Ovary (tissue), 10 donors: ENCODE measurements at places on chromosomes 16 and 17.
A peak's percentile ranks its signal among the peaks of the same experiment; 100 is the strongest.

GRCh38 chr16:86198206-86199118 is 299.5 kb downstream of the IRF8 start:
- no peak for DNase-seq

DNA sequence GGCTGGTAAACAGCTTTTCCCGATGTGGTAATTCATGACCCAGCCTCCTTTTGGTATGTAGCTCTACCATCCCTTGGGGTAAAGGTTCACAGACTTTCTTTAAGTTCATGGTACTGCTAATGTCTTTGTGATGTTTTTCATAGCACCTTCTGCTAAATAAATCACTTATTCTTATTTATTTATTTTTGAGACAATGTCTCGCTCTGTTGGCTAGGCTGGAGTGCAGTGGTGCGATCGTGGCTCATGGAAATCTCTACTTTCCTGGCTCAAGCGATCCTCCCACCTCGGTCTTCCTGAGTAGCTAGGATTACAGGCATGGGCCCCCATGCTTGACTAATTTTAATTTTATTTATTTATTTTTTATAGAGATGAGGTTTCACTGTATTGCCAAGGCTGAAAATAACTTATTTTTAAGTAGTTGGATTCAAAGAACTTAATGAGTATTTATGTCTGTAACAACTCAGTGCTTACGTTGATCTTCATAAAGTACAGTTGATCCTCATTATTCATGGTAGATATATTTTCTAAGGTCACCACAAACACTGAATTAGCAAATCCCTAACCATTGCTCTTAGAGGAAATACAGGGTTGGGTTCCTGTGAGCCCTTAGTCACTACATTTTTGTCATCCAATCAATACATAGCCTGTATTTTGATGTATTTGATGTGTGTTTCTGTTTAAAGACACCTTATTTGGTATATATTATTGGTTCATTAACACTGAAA is 97.1 kb downstream of the SHISA9 start:
- no peak for DNase-seq

GRCh38 chr16:23080329-23080728 is 68.9 kb downstream of the USP31 start:
- no peak for DNase-seq

GRCh38 chr17:32279891-32280716 is 14.5 kb downstream of the RHBDL3 start:
- DNase-seq = no peak

- DNase-seq = no peak
Measured at GRCh38 chr16:8130197-8130596, 460.1 kb downstream of the TMEM114 start.

DNA sequence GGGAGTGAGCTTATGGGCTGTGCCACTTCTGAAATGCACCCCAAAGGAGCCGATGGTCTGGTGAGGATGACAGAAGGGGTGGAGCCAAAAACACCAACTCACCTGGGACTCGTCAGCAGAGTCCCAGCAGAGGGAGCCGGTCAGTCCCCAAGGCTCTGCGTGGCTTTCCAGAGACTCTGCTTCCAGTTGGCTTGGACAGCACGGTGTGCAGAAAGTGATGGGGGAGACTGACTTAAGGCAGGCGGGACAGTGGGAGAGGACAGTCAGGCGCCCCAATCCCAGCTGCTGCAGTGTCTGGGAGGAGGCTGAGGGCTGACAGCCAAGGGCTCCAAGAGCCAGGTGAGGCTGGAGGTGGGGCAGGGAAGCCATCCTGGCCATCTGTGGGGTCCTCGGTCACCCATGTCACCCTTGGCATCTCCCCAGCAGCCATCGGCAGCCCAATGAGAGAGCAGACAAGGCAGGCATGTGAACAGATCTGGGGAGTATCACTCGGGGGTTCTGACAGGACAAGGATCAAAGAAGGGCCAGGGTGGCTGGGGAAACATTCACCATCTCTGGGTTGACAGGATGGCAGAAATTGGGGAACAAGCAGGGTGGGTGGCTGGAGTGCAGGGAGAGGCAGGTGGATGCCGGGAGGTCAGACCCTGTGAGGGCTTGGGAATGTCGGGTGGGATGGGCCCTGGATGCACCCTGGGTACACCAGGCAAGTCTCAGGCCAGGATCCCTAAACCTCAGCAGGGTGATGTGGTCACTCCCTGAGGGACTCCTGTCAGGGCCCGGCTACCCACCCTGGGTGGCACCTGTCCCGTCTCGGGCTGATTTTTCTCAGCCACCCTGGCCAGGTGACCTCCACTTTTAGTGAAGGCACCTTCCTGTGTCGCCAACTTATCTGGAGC is 8.9 kb upstream of the KRTAP17-1 start:
- no peak for DNase-seq

DNA sequence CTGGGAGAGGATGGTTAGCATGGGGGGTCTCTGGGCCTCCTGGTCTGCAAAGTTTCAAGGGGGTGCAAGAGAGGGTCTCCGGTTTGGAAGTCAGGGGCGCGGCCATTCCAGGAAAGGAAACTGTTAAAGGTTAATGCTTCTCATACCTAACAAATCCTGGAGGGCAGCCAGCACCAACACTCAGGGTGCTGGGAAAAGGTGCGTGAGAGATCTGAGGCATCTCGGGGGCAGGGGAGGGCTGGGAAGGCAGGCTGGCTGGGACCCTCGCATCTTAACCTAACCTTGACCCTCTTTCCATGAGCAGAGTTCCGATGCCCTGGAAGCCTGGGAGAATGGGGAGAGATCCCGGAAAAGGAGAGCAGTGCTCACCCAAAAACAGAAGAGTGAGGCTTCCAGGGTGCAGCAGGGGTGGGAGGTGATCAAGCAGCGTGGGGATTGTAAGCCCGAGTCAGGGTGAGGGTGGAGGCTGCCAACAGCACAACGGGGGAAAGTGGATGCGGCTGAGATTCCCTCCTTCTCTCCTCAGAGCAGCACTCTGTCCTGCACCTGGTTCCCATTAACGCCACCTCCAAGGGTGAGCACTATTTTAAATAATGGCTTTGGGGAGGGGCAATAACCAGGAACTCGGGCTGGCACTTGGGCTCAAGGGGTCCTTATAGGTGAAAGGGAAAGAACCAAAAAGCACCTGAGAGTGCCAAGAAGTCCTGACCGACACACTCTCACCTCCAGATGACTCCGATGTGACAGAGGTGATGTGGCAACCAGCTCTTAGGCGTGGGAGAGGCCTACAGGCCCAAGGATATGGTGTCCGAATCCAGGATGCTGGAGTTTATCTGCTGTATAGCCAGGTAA is 996 bp downstream of the TNFSF13 start:
- DNase-seq = peak; percentile 48

- no peak for DNase-seq
Measured at GRCh38 chr16:54952195-54952594, 21.5 kb downstream of the IRX5 start.

GRCh38 chr17:59637611-59638310 is 18.1 kb downstream of the CLTC start:
- no peak for DNase-seq

DNA sequence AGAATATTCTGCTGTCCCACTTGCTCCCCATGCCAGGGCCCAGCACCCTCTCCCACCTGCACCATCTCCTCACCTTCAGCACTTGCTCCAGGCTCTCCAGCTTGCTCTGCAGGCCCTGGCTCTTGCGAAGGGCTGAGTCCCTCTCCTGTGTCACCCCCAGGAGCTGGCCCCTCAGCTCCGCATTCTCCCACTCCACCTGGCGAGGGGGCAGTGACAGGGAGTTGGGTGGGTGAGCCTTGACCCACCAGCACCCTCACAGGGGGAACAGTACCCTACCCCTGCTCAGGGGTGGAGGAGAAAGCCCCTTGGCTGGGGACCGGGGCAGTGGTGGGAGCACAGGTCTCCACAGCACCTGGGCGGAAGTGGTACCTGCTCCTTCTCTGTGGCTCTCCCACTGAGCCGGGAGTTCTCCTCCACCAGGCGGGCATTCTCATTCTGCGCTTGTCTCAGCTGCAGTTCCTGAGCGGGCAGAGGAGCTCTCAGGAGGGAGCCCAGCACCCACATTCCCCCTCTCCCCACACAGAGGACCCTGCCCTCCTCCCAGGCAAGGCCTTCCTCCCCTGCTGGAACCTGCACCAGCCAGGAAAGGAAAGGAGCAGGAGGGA is 5.9 kb downstream of the TSPOAP1 start:
- no peak for DNase-seq

GRCh38 chr16:29756654-29757053 is 10.9 kb upstream of the C16orf54 start:
- DNase-seq = no peak

DNA sequence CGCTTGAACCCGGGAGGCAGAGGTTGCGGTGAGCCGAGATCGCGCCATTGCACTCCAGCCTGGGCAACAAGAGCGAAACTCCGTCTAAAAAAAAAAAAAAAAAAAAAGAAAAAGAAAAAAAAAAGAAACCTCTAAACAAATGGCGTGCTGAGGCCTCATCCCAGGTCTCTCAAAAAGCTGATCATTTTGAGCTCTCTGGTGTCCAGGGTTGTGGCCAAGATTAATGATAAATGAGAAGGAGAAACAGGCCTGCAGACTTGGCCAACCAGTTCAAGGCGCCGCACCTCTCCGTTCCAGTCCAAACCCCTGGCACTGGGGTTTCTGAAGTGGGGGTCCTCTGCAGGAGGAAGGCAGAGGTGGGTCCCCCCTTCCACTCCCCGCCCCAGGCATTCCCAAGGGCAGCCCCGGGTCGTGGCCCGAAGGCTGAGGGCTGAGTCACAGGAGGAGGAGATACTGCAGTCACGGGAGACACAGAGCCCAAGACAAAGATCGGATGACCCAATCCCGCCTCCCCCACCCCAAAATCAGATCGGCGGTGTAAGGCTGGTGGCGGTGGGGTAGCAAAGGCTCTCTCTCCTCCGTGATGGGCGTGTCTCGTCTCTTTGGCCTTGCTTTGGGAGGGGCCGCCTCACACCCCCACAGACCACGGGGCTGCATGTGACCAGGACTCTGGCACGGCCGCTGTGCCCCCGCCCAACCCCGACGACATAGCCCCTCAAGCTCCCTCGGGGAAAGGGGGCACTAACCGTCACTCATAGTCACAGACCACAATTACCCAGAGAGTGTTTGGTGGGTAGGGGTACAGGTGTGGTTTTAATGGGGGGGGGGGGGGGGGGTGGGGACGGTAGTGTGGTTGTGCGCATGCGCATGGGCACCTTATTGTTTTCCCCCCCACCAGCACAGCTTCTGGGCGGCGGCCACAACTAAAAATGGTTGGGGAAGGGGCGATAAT is 1.1 kb downstream of the VAT1 start:
- peak; percentile 83 for DNase-seq

GRCh38 chr16:649631-650030 is 466 bp downstream of the WDR90 start:
- no peak for DNase-seq

DNA sequence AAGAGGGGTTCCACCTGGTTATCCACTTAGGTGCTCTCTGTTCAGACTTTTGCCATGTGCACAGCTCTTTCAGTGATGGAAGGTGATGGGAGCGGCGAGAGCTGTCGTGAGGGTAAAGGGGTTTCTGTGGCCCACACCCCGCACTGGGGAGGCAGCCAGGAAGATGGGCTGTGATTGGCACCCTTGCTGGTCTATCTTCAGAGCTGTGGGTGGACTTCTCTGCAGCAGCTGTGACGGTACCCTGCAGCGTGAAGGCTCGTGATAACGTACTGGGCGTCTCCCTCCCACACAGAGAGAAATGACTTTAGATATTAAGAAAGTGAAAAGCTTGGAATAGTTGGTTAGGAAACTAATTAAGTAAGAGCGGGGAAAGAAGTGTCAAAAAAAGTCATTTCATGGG is 45.8 kb downstream of the MPRIP start:
- no peak for DNase-seq

GRCh38 chr17:77210946-77211541 is 70.3 kb downstream of the SEC14L1 start:
- no peak for DNase-seq

DNA sequence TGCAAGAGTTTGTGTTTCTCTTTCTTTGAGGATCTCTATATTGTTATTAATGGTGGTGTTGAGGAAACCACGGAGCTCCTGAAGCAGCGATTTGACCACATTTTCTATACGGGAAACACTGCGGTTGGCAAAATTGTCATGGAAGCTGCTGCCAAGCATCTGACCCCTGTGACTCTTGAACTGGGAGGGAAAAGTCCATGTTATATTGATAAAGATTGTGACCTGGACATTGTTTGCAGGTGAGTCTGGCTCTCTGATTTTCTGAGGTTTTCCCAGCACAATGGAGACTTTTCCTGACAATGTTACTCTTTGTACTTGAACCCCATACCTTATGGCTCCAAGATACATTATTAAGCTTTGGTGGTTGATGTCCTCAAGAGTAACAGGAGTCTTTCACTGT is 7.8 kb downstream of the ALDH3A2 start:
- no peak for DNase-seq

- DNase-seq = no peak
Measured at GRCh38 chr16:85699628-85700027, 10.9 kb upstream of the GINS2 start.

- DNase-seq = peak; percentile 91
Measured at GRCh38 chr17:15262291-15263205, 2.6 kb downstream of the PMP22 start.

- DNase-seq = no peak
Measured at GRCh38 chr17:62614142-62614541, 13.3 kb upstream of the MRC2 start.

GRCh38 chr16:58219432-58219831 is 21.5 kb upstream of the CSNK2A2 start:
- DNase-seq = no peak

GRCh38 chr17:65977041-65977440 is 214.9 kb downstream of the CEP112 start:
- DNase-seq = no peak

DNA sequence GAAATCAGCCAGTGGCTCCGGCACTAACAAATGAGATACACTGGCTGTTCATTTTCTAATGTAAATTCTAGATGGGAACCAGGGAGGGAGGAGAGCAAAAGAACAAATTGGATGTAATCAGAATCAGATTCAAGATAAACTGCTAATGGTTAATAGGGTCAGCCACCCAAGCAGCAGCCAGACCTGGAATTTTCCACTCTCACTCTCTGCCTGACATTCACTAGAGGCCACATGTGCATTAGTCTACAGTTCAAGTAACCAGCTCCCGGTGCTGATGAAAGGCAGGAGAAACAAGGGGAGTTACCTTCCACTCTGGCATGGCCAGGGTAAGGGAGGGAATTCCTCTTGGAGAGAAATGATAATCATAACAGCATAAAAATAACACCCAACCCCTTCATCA is 597.7 kb downstream of the TOX3 start:
- DNase-seq = no peak

- DNase-seq = no peak
Measured at GRCh38 chr16:16120382-16121184, 102.7 kb downstream of the ABCC6 start.

- no peak for DNase-seq
Measured at GRCh38 chr17:66671156-66671555, 163.8 kb upstream of the CACNG5 start.

GRCh38 chr17:10815319-10815718 is 11.4 kb upstream of the TMEM238L start:
- DNase-seq = no peak

DNA sequence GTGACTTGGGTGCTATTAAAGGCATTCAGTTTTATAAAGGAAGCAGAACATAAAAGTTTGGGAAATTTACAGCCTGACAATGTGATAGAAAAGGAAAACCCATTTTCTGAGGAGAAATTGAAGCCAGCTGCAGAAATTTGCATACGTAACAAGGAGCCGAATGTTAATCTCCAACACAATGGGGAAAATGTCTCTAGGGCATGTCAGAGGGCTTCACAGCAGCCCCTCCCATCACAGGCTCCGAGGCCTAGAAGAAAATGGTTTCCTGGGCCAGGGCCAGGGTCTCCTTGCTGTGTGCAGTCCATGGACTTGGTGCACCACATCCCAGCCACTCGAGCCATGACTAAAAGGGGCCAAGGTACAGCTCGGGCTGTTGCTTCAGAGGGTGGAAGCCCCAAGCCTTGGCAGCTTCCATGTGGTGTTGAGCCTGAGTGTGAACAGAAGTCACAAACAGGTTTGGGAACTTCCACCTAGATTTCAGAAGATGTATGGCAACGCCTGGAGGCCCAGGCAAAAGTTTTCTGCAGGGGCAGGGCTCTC is 23.9 kb upstream of the TOM1L1 start:
- no peak for DNase-seq
